Erythroblast (primary cell): ENCODE measurements at places on chromosomes 1 and 21.

GRCh38 chr1:209627027-209627731 is 25.0 kb downstream of the LAMB3 start:
- no peak for DNase-seq

GRCh38 chr1:233331676-233332519 is 4.4 kb downstream of the MAP3K21 start:
- DNase-seq = no peak

DNA sequence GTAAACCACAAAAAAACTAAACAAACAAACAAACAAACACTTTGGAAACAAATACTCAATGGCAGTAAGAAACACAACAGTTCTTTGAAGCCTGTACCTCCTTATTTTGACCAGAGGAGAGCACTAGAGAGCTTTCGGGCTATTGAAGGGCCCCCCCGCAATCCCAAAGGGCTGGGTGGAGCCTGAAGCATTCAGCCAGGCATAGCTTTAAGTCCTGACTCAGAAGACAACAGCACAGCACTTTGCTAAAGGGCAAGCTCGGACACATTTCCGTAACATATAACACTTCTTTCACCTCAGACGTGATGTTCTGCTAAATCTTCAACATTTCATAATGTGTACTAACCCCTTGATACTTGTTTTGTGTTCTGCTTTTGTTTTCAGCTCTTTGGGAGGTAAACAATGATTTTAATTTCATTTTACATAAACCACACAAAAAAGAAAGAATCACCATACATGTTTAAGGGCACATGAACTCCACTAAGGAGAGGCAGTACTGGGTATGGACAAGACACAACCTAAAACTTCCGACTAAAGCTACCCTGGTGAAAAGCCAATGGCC is 9.7 kb upstream of the SHCBP1L start:
- peak; percentile 85 for DNase-seq

DNA sequence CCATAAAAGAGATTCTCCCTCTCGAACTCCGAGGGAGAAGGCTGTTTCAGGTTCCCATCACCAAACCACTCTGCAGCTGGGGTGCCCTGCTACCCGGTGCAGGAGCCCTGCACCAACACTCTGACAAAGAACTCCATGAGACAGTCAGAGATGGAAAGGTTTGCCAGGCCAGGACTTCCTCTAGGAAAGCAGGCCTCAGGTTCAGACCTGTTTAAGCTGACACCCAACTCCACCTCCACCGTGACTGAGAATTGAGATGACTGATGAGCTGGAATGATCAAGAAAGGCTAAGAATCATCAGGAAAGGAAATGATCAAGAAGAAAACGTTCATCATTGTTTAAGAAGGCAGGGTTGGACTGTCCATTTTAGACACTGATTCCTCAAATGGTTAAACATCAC is 46.2 kb upstream of the KCNE1 start:
- DNase-seq = no peak

- peak; percentile 7 for DNase-seq
These were observed at the start of gene ADAMTS1 for GRCh38 chr21:26845066-26845758. Gene ADAMTS1 (minus strand): TSS chr21:26845409. CDS start chr21:26844954, 455 bp downstream.

DNA sequence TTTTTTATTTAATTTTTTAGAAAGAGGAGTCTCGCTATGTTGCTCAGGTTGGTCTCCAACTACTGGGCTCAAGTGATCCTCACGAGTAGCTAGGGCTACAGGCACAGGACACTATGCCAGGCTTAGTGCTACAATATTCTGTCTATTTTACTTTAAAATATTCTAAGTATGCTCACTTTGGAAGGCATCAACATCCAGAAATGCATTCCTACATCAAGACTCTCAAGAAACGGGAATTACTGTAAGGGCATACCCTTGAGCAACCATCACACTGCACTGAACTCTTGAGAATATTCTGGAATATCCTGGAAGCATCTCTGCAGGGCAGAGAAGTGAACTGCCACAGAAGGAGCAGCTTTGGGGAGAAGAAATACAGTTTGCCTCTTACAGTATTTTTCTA is 565 bp upstream of the DMRTB1 start:
- DNase-seq = no peak

DNA sequence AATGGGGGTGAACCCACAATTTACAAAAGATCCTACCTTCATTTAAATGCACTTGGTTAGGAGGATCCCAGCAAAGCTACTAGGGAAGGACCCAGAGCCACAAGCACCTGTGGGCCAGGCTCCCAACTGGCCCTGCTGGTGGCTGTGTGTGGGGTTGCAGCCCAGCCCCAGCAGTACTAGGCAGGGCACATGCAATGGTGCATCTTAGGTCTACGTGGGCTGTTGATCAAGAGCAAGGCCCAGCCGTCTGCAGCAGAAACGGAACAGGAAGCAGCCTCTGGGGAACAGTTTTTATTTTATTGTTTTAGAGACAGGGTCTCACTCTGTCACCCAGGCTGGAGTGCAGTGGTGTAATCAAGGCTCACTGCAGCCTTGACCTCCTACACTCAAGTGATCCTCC is 134.1 kb upstream of the RAB4A start:
- DNase-seq = no peak
